ENCODE measurements at places on chromosomes 3 and 15.

GRCh38 chr3:100782906-100783305 is 73.6 kb downstream of the TFG start:
- no peak for DNase-seq

DNA sequence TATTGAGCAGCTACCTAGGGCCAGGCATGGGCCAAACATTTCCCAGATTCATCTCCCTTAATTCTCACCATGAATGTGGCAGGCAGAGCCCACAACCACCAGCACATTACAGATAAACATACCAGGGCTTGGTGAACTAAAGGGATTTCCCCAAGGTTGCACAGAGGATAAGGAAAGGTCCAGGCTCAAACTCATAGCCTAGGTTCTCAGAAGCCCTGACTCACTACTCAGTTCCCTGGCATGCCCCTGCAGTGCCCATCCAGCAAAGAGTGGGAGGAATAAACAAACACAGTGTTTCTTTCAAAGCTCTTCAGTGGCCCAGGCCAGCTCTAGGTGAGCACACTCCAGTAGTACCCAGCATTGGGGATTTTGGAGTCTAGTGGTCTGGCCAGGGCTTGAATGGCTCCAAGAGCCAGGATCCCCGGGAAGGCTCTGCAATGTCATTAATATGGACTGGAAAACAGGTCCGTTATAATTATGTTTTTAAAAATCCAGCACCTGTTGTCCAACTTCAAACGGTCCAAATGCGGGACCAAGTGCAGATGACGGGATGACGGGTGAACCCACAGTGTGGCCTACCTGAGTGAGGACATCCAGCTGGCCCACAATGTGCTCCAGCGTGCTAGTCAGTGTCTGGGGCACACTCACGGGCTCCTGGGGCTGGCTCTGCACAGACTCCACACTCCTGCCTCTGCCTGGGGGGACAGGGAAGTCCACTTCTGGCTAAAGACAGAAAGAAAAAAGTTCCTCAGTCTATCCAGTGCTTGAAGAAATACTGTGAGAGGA is 39.8 kb upstream of the DUSP7 start:
- DNase-seq = no peak

- no peak for DNase-seq
These were observed 8.5 kb upstream of the PLXND1 start for GRCh38 chr3:129614927-129615363.

- no peak for DNase-seq
These were observed 28.3 kb downstream of the IGF2BP2 start for GRCh38 chr3:185796431-185797107.

GRCh38 chr3:185292238-185292637 is 38.4 kb upstream of the EHHADH start:
- no peak for DNase-seq

GRCh38 chr15:87949151-87949574 is 307.4 kb downstream of the NTRK3 start:
- DNase-seq = no peak

DNA sequence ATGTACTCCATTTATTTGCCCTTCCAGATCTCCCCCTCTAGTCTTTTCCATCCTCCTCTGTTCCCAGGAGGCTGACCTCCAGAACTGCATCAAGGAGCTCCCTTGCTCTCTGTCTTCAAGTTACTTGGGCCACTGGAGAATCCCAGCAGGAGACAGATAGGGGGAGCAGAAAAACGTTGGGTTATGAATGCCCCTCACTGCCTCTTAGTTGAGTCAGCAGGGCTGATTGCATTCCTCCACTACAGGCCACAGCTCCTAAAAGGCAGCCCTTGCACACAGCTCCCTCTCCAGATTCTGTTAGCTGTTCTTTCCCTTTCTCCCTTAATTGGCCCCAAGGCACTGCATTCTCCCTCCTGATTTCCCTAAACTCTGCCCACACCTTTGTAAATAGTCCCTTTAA is 12.4 kb upstream of the CEP152 start:
- DNase-seq = no peak

GRCh38 chr3:107452436-107452835 is 70.3 kb upstream of the BBX start:
- no peak for DNase-seq

DNA sequence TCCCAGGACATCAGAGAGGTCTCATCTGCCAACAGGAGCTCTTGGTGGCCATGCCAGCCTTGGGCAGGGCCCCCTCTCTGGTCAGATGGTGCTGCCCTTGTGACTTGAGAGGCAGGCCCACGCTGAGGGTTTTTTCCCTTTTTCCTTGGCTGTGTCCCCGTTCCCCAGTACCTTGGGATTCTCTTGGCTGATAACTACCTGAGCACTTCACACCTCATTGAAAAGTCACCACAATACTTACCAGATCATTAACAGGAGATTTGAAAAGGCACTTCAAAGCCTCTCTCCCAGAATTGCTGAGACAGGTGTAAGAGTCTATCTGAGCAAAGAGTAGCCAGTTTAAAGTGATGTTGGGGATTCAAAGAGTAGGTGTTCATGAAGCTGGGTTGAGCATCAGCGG is 15.1 kb upstream of the TMEM158 start:
- DNase-seq = no peak

DNA sequence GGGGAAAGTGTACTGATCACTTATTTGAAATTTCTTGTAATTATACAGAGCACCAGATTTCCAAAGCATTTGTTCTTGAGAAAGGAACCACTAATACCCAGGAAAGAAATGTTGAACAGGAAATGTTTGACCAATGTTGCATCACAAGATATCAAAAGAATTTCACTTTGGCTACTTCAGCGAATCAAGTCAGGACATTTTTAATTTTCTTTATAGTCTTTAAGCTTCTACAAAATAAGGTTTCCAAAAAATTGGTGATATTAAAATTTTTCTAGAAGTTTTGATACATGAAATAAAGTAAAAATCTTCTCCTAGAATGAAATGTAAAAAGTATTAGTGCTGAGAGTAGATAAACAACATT is 421.9 kb downstream of the MECOM start:
- DNase-seq = no peak
